ENCODE measurements at places on chromosomes 13 and 19. TPM values are rescaled to one million over a fixed set of nuclear protein-coding genes. Genes with fewer than 3 reads are reported as not detected.

KLF1 gene
- not detected for total RNA-seq

CD177 gene
- total RNA-seq, result not detected

LSR gene
- 9.4 TPM for total RNA-seq

CD37 gene
- not detected for total RNA-seq

SRRM5 gene
- 0.80 TPM for total RNA-seq

Data from A549 treated with GW870086 at 1 μM for 4 hours (cell line).